ENCODE measurements at places on chromosomes 12 and 14.

GRCh38 chr12:67915335-67915851 is 73.9 kb upstream of the IFNG-AS1 start:
- DNase-seq, result no peak

- DNase-seq, result no peak
Observed at GRCh38 chr12:3527181-3527580, 36.2 kb downstream of the PRMT8 start.

- DNase-seq, result no peak
Observed at GRCh38 chr14:92863286-92864080, 59.5 kb upstream of the CHGA start.

DNA sequence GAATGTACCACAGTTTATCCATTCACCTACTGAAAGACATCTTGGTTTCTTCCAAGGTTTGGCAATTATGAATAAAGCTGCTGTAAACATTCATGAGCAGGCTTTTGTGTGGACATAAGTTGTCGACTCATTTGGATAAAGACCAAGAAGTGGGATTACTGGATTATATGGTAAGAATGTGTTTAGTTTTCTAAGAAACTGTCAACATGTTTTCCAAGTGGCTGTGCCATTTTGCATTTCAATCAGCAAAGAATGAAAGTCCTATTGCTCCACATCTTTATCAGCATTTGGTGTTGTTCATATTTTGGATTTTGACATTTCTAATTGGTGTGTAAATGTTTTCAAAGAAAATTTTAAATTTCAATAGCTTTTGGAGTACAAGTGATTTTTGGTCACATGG is 27.3 kb upstream of the KLRF1 start:
- no peak for DNase-seq

- no peak for DNase-seq
Observed at GRCh38 chr12:71438670-71439361, 782 bp upstream of the LGR5 start.

- DNase-seq, result no peak
Observed at GRCh38 chr14:63186453-63186852, 17.8 kb upstream of the RHOJ start.
